Mesenteric fat pad (tissue), 1 donor: ENCODE measurements at places on chromosomes 5 and 9. TPM values are rescaled to one million over a fixed set of nuclear protein-coding genes. Genes with fewer than 3 reads are reported as not detected.
A peak's percentile ranks its signal among the peaks of the same experiment; 100 is the strongest.

FREM1 gene
- total RNA-seq = 6.4 TPM

- DNase-seq = no peak
Measured at GRCh38 chr9:120716483-120716882, 2.2 kb upstream of the MEGF9 start.

PDE6A gene
- not detected for total RNA-seq

GRCh38 chr5:57805732-57806131, 323.1 kb upstream of the ACTBL2 start:
- DNase-seq = no peak

- no peak for DNase-seq
Measured at GRCh38 chr5:133921069-133921468, 47.4 kb downstream of the C5orf15 start.

DNA sequence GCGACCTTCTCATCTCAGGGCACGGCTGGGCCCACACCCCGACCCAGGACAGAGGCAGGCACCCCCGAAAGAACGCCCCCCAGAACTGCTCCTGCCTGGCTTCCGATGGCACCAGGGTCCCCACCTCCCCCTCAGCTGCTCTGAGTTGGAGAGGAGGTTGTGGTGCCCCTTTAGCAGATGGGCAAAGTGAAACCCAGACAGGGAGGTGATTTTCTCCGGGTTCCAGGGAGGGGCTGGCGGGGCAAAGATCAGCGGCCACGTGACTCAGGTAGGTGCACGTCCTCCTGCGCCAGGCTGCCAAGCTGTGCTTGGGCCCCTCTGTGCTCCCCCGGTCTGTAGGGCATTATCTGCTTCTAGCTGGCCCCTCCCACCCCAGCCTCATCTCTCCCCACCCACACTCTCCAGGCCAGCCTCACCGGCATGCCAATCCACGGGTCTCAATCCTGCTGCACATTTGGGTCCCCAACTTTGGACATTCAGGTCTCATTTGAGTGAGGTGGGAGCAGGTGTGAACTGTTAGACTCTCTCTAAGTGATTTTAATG, 85.1 kb upstream of the RAPGEF1 start:
- DNase-seq = no peak

DNA sequence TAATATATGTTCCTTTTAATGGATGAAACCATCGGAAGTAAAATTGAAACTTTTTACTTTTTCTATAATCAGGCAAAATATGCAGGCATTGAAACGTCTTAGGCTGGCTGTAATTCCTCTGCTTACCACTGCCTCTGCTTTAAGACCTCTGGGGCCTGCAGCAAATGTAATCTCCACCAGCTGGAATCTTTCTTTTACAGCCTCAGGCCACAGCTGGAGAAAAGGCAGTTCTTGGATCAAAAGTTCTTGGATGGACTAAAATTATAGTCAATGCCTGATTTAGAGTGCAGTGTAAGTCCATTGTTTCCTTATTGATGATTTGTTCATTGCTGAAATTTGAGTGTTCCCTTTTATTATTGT, 396.7 kb downstream of the KCTD16 start:
- no peak for DNase-seq

SLC36A2 gene
- not detected for total RNA-seq

DNA sequence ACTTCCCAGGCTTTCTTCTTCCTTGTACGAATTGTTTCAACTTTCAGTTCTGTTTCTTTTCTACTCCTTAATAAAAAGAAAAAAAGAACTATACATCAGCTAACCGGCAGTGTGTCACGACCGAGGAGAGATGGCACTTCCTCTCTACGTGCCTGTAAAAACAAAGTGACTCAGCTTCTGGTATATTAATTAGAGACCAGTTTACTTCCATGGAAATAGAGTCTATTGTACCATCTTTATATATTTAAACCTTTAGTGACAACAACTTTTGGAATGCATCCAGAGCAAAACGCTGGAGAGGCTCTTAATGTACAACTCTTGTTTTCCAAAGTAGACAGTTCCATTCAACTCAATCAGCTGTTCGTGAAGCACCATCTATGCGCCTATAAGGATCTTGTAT, 94.5 kb upstream of the LIFR start:
- no peak for DNase-seq

INSL6 gene
- total RNA-seq = not detected

- no peak for DNase-seq
Measured at GRCh38 chr5:11251247-11251646, 490.2 kb upstream of the DAP start.

DNA sequence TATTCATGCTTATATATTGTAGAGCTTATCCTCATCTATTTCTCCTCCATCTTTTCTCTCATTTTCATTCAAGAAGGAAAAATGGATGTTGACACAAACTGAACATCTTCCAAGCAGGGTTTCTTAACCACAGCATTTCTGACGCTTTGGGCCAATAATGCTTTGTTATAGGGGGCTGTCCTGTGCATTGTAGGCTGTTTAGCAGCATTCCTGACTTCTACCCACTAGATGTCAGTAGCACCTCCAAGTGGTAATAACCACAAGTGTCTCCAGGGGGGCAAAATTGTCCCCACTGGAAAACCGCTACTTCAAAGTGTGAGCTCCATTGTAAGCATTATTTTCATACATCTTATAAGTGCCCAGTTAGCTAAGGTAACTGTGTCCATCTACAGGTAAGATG, 2.6 kb upstream of the TXNDC8 start:
- DNase-seq = no peak

GRCh38 chr5:10441992-10442435, 335 bp downstream of the ROPN1L start:
- peak; percentile 87 for DNase-seq

DCAF10 gene
- 32.3 TPM for total RNA-seq

ORM2 gene
- total RNA-seq = not detected

DNA sequence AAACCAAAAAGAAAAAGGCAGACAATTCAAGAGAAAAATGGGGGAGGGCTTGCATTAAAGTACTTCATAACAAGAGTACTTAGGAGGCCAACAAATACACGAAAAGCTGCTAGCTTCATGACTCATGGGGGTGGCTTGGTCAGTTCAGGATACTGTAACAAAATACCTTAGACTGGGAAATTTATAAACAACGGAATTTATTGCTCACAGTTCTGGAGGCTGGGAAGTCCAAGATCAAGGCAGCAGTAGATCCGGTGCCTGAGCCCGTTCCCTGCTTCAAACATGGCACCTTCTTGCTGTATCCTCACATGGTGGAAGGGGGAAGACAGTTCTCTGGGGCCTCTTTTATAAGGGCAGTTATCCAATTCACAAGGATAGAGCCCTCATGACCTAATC, 111.4 kb downstream of the C9orf50 start:
- no peak for DNase-seq

GRCh38 chr5:149938279-149938678, 6.3 kb downstream of the PDE6A start:
- no peak for DNase-seq

- DNase-seq = no peak
Measured at GRCh38 chr9:70045452-70045851, 1.8 kb downstream of the MAMDC2 start.

F2R gene
- 4.9 TPM for total RNA-seq

FAXDC2 gene
- 13.2 TPM for total RNA-seq

GRCh38 chr5:60323596-60323995, 376.4 kb downstream of the DEPDC1B start:
- no peak for DNase-seq

SLC36A3 gene
- not detected for total RNA-seq

PRDM9 gene
- total RNA-seq = not detected

DNA sequence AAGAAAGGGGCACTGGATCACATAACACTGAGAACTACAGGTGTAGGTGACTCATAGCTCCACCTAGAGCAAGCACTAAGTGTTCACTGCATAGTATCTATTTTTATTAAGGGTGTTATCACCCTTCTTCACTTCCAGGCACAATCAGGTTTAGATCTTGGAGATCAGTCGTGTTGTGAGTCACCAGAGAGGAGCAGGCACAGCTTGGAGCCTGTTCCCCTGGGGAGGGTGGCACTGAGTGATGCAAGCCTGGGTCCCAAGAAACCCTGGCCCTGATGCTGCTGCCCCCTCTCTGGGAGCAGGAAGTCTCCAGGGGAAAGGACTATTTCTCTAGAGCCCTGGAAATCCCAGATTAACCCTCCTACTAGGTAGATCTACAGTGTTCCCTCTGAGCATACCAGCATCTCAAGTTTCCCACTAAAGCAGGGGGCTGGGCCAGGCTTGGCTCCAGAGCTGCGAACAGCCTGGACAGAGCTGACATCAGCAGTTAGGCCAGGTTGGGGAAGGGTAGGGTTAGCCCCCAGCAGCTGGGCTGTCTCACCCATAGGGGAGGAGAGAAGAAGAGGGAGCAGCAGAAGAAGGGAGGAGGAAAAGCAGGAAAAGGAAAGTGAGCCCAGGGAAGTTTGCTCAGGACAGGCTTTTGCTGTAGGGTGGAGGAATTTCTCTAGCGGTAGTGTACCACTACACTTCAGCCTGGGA, 28.1 kb upstream of the SPINK4 start:
- no peak for DNase-seq

CDH6 gene
- total RNA-seq = 1.3 TPM

SHOC1 gene
- total RNA-seq = not detected

DNA sequence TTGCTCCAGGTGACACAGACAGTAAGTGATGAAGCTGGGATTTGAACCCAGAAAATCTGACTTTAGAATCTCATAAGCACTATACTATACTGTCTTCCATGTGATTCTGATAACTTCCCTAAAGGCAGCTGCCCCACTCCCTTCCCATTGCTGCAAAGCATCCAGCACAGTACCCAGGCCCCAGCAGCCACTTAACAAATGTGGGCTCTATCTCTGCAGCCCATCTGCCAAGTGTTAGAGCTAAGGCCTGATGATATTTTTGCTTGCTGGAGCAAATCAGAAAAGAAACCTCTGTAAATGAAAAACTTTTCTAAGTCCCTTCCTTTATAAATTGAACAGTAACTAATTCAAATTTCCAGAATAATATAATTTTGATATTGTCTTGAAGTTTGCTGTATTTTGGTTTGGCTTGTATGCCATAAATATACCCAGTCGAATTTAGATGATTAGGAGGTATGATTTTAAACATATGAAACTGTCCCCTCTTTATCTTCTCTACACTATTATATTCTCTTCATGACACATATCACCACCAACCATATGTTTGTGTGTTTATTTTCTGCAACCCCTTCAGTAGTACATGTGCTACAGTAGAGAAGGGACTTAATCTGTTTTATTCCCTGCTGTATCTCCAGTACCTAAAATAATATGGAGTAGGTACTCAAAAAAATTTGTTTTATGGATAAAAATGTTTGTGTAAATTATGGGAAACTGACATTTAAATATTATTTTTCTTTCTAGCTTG, 63.8 kb downstream of the SMIM15 start:
- no peak for DNase-seq

KIAA0825 gene
- 3.8 TPM for total RNA-seq

DNA sequence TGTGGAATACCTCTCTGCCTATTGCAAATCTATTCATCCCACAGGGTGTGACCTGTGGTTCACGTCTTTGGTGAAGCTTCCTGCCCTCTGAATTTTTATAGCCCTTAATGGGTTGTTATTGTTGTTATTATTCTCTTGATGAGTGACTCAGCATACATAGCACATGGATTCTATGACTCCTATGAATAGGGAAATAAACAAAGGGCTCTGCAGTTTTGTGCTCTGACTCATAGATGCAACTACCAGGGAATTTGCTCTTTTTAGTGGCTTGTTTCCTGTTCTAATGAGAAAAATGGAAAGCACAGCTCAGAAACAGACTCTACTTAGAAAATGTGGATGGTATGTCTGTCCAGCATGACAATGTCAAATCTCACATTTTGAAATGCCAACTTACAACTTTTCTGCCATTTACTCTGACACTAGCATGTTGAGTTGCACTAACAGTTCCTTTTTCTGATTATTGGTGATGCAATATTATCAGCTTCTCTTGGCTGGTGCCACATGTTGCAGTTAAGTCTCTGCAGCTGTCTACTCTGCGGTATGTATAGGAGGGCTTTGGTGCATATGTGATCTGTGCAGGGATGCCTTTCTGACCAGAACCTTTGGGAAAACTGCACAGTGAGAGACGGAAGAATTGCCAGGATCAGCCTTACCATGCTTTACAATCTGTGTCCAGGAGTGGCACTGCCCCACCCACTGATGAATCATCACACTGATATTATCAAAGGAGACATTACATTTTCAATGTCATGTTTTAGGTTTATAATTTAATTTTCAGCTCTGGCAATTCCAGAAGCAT, 996.4 kb upstream of the WWC1 start:
- DNase-seq = no peak

GRCh38 chr9:14307989-14308852, 5.7 kb downstream of the NFIB start:
- no peak for DNase-seq

GRCh38 chr5:52580921-52581320, 206.8 kb upstream of the ITGA1 start:
- no peak for DNase-seq

DNA sequence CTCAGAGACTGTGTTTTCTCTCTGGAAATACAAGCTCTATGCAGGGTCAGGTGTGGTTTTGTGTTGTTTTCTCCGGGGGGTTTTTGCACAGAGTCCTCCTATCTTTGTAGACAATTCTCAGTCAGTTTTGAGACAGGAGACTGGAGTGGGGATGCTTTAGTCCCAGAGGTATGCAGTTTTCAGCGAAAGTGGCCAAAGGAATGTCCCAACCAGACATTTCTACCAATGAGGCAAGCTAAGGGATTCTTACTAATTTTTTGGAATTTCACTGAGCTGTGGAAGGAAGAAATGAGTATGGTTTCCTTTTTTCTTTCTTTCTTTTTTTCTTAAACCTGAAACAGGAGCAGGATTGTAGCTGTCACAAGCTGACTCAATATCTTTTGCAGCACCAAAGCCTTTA, 35.3 kb upstream of the PLPP1 start:
- no peak for DNase-seq

SLC6A7 gene
- total RNA-seq = not detected

- no peak for DNase-seq
Measured at GRCh38 chr5:10335711-10336470, 17.6 kb upstream of the MARCHF6 start.

DNA sequence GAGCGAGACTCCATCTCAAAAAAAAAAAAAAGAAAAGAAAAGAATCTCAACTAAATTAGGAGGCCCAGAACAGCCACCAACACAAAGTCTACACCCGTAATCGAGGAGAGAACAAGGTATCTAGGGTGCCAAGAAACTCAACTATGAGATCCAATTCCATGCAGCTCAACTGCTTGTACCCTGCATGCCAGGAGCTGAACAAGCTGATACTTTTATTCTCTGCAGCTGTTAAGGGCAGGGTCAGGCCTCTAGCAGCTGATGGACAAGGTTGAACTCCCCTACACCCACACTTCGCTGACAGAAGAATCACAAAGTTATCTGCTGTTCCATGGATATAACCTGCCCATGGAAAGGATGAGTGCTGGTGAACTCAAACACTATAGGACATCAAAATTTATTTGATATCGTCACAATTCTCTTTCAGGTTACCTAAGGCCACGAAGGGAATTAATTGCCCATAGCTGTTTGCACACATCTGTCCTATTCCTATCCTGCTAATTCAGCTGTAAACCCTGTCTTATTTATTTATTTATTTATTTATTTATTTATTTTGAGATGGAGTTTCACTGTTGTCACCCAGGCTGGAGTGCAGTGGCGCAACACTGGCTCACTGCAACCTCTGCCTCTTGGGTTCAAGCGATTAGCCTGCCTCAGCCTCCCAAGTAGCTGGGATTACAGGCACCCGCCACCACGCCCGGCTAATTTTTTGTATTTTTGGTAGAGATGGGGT, 20.7 kb downstream of the UBAP2 start:
- DNase-seq = no peak

CYFIP2 gene
- total RNA-seq = 7.3 TPM
